Fibroblast of mammary gland (primary cell): ENCODE measurements at places on chromosomes 16 and 17.
A peak's percentile ranks its signal among the peaks of the same experiment; 100 is the strongest.

DNA sequence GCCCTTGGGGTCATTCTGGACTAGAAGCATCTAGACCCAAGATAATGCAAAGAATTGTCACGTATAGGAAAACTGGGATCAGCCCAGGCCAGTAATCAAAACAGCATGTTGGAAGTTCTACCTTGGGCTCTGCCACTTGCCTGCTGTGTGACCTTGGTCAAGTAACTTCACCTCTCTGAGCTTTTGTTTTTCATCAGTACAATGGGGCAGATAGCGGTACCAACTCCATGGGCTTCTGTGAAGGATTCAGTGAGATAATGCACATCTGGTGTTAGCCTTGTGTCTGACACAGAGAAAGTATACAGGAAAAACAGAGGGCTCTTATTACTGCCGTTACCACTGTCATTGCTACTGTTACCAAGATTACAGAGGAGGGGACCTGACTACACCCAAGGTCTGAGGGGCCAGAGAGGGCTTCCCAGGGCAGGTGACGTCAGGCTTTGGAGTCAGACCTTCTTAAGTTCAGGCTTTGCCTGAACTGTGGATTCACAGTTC is 24.6 kb downstream of the CMIP start:
- no peak for DNase-seq

DNA sequence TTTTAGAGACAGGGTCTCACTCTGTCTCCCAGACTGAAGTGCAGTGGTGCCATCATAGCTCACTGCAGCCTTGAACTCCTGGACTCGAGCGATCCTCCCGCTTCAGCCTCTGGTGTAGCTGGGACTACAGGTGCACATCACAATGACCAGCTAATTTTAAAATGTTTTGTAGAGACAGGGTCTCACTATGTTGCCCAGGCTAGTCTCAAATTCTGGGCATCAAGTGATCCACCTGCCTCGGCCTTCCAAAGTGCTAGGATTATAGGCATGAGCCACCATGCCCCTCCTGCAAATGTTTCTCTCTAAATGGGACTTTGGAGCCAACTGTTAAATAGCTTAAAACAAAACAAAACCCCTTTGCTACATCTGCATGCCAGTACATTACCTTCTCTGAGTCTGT is 82.2 kb upstream of the BRD7 start:
- no peak for DNase-seq

DNA sequence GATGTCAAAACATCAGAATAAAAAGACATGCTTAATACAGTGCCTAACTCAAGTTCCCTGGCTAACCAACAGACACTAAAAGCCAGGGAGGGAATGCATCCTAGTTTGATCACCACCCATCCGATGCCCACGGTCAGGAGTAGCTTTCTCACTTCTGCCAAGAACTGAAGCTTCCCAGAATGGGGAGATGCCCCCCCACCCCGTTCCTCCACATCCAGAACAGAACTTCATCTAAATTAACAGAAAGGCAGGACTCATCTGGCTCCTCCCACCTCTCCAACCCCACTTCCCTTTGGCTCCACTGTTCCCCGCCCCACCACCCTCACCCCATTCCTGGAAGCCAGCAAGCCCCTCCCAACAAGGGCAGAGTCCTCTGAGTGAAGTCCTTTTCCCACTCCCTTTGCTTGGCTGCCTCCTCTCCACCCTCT is 33.7 kb downstream of the GDE1 start:
- no peak for DNase-seq

- peak; percentile 36 for DNase-seq
Measured at GRCh38 chr16:88634141-88634993, 4.0 kb upstream of the IL17C start.

DNA sequence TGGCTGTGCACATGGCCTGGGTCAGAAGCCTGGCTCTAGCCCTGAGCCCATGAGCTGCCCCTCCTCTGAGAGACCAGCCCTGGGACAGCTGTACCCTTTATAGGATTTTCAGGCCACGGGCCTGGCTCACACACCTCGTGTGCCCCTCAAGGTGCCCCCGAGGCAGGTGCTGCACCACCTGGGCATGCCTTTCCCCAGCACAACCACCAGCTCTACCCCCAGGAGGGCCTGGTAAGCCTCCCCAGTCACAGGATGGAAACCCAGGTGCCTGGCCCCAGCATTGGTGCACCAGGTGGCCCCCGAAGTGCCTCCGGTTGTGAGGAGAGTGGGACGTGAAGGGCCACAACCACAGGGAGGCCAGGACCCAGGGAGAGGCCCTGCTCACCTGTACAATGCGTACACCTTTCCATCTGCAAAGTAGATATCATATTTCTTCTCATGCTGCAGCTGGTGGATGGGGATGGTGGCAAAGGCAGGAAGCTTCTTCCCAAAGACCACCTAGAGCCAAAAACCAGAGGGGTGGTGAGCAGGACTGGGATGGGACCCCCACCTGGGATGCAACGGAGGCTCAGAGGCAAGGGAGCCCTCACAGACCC is 6.3 kb downstream of the ZNF598 start:
- DNase-seq = no peak

- DNase-seq = peak; percentile 45
Measured at GRCh38 chr16:89093602-89094251, at the start of gene ACSF3. Gene ACSF3, plus strand, starts transcription at chr16:89093852. Its CDS starts 6,830 bp downstream, at chr16:89100682.

- no peak for DNase-seq
Measured at GRCh38 chr17:48456589-48456988, 26.6 kb upstream of the SKAP1 start.
